Stimulated activated CD4-positive, alpha-beta T cell treated with anti-CD3 and anti-CD28 coated beads, TNF-alpha, amount 100 ng/mL, for 4 hours (primary cell): ENCODE measurements at places on chromosomes 1 and 21.

- no peak for DNase-seq
These were observed 106.1 kb downstream of the SEC16B start for GRCh38 chr1:177863796-177864195.

- peak; percentile 29 for DNase-seq
These were observed 791 bp downstream of the USP24 start for GRCh38 chr1:55214212-55214933.

GRCh38 chr1:213570487-213570886 is 417.3 kb upstream of the PROX1 start:
- no peak for DNase-seq

- no peak for DNase-seq
These were observed 31.0 kb downstream of the ATP5PO start for GRCh38 chr21:33884376-33885171.

DNA sequence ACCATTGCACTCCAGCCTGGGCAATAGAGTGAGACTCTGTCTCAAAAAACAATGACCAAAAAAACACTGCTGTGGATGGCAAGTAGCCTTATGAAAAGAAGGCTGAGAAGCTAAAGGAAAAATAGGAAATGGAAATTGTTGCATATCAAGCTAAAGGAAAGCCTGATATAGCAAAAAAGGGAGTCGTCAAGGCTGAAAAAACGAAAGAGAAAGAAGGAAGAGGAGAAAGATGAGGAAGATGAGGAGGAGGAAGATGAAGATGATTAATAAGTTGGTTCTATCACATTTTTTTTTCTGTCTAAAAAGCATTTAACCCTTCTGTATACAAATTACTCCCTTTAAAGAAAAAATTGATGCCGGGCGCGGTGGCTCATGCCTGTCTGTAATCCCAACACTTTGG is 10.2 kb upstream of the PRDX1 start:
- DNase-seq = no peak

DNA sequence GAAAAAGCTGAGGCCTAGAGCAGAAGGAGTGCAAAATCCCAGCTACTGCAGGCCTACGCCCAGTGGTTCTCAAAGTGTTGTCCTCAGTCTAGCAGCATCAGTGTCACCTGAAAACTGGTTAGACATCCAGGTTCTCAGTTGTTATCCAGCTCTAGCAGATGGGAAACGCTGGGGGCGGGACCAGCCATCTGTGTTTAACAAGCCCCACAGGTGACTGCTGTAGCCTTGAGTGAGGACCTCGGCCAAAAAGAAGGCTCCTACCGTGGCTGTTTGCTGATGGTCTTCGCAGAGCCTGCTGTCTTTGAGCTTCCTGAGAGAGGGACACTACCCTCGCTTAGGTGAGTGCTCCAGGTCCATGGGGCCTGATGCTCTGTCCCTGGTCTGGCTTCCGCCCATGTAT is 69.7 kb downstream of the LRRN2 start:
- DNase-seq = no peak

DNA sequence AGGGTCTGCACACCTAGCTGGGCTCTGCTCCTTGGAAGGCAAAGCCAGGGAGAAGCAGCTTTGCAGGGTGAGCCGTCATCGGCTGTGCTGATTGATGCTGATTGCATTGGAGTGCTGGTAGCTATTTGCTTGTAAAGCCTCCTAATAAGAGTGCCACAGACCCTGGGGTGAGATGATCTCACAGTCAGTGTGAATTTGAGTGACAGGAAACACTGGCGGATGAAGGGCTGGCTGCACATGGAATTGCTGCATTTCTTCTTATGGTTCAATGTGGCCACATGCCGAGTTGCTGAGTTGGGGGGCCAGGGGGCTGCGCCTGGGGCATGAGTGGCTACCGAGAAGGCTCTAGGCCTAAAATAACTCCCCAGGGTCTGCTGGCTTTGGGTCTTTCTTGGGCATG is 138.2 kb upstream of the CACNA1E start:
- DNase-seq = no peak

DNA sequence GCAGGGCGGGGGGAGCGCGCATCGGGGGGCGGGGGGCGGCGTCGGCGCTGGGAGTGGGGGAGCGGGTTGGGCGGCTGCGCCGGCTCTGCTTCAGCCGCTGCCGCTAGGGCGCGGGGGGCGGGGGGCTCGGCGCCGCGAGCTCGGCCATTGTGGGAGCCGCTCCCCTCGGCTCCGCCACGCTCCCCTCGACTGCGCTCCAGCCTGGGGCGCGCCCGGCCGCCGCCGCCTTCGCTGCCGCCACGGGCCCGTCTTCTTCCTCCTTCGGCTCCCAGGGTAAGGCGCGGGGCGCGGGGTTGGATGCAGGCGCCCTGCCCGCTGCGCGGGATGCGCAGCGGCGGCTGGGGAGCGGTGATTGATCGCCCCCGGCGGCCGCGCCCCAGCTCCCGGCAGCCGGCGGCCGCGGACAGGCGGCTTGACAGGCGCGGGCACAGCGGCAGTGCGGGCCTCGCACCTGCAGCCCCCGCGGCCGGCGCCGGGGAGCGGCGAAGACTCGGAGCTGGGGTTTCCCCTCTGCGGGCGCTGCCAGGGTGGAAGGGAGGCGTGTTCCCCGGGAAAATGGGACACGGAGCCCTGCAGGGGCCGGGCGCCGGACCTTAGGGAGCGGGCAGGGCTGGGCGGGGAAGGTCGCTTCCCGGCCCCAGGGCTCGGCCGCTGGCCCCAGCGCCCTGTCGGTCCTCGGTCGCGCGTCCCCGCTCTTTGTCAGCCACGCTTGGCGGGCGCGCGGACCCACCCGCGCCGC is 55.3 kb downstream of the NDUFS5 start:
- DNase-seq = no peak

- no peak for DNase-seq
These were observed 544.0 kb downstream of the LMO4 start for GRCh38 chr1:87872692-87873091.

GRCh38 chr1:76585980-76586674 is 281.2 kb upstream of the ST6GALNAC5 start:
- DNase-seq = no peak

DNA sequence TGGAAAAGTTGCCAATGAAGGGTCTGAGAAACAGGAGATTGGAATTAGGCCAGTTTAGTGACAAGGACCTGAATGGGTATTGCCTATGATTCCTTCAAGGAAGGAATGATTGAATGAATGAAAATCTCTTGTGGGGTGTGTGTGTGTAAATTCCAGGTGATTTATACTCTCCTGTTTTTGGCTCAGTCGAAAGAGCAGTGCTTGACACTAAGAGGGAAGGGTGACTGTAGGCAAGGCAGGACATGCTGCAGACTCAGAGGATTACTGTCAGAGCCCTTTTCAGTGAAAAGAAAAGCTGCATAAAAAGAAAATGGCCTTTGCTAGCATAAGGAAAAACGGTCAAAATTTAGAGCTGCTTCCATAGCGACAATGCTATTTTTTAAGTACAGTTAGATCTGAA is 30.1 kb downstream of the C1orf21 start:
- DNase-seq = no peak

- no peak for DNase-seq
These were observed 8.6 kb downstream of the AGO3 start for GRCh38 chr1:35939484-35939883.

GRCh38 chr1:36323636-36324352 is at the start of gene EVA1B:
Gene EVA1B, minus strand, starts transcription at chr1:36323645. Its CDS starts 608 bp downstream, at chr1:36323037.
- DNase-seq = no peak

DNA sequence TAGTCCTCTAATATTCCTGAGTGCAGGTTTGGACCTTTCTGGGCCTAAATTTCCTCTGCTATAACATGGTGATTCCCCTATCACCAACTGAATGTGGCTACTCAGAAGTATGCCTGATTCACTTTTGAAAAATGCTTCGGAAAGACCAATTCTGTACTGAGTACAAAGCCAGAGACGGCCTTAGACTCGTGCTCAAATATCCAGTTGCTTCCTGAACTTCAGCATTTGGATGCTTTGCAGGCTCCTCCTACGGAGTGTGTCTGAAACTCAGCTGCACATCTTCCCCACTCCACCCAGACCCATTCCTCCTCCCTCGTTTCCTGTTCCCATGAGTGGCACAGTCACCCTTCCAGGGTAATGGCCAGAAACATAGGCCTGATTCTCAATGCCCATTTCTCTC is 98.4 kb upstream of the GADD45A start:
- DNase-seq = no peak

DNA sequence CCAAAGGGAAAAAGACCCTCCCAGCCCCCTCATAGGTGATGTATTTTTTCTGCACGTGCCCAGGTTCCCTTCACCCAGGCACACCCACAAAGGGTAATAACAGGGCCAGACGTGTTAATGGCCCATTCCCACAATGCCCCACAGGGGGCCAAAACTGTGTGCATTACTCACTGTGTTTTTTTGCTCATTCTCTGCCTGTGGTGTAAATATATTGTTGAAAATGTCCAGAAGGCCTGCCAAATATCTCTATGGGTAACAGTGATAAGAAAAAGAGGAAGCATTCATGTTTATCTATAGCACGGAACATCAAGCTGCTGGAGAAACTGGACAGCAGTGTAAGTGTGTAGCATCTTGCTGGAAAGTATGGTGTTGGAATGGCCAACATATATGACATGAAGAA is 21.9 kb downstream of the RHEX start:
- no peak for DNase-seq

- DNase-seq = no peak
These were observed 259.2 kb downstream of the ADGRL2 start for GRCh38 chr1:82059959-82060358.

GRCh38 chr1:35845766-35846165 is 37.2 kb upstream of the AGO1 start:
- DNase-seq = no peak

- no peak for DNase-seq
These were observed 98.4 kb upstream of the KAZN start for GRCh38 chr1:14500041-14500440.

- DNase-seq = no peak
These were observed 8.3 kb downstream of the NHLH2 start for GRCh38 chr1:115832651-115833050.

DNA sequence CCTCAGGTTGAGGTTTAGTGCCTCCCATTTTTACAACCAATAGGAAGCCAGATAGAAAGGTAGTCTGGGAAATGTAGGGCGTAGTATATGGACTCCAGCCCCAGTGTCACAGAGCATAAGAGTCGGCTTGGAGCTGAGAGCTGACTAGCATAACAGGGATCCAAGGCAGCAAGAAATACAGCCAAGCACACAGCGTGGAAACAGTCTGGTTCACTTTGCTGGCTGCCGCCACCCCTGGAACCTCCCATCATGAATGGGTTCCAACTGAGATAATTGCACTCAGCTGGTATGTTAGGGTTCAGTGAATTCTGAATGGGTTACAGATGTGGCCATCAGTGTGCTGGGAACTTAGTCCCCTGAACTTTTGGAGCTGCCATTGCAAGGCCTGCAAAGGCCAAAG is 76.7 kb upstream of the GPR88 start:
- no peak for DNase-seq

DNA sequence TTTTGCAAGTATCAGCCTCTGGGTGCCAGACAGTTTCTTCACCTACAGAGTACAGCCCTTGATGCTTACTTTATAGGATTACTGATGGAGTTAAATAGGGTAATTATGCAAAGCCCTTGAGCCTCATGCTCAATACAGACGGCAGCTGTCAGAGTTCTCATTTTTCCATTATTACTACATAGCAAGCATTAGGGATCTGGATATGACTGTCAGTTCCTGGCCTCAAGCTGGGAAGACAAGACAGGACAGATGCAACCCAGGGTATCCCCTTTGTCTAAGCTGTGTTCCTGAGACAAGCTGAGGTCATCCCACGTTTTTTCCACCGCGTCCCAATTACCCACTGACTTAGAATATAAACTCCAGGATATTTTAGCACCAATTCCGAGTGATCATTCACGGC is 94.4 kb downstream of the SLC35F3 start:
- no peak for DNase-seq

DNA sequence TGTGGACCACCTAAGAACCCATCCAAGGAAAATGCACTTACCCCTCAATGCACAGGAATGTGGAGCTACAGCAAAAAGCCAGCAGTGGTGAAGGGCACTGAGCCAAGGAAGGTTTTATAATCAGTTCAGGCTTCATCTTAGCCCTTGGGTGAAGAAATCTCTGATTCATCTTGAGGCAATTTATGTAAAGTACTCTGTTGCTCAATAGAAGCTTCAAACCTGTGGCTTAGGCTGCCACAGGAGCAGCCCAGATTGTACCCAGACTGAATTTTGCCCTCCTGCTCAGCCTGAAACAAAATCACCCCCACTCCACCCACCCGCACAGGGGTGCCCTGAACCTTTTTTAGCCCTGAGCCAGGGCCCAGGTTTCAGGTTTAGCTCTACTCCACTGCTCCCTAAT is at the start of gene S100A12:
Gene S100A12 (minus strand): TSS at position 111 of the 400 bp plus-strand sequence. CDS start 1,029 bp downstream, outside the sequence.
- no peak for DNase-seq

DNA sequence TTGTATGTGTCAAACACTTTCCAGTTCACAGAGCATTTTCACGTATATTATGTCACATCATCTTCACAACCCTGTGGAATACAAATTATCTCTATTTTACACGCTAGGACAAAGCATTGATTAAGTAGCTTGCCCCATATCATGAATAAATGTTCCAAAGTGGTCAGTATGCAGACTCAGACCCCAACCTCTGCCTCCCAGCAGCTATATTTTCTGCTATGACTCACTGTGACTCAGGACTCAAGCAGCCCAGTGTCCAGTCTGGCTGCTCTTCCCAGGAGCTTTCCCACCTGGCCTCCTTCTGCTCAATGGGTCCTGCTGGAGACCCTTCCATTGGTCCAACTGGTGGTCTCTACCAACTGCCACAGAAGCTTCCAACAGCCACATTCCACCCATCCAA is 56.0 kb upstream of the RAP1A start:
- no peak for DNase-seq

- DNase-seq = no peak
These were observed 61.0 kb downstream of the IGSF5 start for GRCh38 chr21:39805983-39806382.
